ENCODE measurements at places on chromosomes 2 and 18.

DNA sequence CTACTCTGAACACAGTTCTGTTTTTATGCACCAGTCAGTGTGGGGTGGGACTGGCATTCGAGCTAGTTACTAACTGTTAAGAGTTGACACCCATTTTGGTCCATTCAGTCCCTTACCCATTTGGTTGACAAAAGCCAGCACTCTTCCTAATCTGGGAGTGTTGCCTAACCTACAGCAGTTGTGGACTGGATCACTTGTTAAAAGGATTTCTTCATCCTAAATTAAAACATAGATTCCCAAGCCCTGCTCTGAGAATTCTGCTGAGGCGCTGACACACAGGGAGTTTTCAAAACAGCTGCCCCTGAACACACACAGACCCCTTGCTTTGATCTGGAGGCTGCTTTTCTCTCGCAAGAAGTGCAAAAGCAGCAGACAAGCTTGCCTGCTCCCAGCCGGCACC, 6.4 kb downstream of the TIMM21 start:
- no peak for DNase-seq

GRCh38 chr18:12658426-12659138, 675 bp upstream of the SPIRE1 start:
- peak; percentile 48 for DNase-seq

DNA sequence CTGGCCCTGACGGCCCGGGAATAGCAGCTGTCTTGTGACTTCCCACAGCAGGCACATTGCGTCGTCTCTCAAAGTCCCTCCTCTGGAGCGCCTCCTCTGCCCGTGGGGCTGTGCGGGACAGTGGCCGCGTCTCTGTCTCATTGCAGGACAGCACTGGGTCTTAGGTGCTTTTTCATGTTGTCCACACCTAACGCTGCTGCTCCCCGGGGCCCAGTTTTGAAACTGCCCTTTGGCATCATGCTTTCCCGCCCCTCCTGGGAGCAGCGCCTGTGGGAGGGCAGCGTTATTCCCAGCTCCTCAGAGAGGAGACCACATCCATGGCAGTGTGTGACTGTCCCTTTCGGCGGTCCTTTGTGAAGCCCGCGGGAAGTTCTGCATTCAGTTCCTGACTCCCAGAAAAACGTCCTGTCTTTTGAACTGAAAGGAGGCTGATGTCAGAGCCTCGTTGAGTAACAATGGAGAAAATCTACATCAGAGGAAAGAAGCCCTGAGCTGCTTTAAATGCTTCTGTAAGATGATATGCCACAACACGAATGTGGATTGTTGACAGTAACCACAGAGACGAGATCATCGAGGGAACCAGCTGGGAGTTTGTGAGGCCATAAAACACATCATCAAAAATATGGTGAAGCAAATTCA, 226.0 kb downstream of the FAM210A start:
- peak; percentile 55 for DNase-seq

DNA sequence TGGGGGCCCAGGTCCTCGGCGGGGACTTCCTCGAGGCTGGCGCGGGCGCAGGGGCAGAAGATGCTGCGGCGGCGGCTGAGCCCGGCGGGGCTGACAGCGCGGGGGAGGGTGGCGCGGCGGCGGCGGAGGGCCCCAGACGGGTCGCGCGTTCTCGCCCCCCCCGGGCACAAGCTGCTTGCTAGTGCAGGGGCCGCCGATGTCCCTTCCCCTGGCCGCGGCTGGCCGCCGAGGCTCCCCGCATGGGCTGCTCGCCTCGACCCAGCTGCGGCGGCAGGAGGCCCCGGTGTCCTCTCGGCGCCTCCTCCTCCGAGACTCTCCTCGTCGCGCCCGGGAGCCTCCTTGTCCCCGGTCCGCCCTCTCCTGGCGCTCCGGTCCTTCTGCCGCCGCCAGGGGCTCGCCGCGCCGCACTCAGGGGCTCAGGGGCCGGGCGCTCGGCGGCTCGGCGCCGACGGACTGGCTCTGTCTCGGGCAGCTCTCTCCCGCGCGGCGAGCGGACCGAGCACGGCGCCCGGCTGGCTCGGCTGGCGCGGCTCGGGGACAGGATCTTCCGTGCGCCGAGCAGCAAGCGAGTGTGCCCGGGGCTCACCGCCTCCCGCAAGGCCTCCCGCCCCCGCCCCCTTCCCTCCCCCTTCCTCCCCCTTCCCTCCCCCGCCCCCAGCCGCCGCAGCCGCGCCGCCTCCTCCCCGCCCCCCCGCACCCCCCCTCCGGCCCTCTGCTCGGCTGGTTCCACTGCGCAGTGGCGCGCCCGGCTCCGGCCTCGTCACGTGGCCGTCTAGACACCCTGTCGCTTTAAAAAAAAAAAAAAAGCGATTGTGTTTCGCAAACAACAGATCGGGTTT, 902 bp upstream of the SMAD7 start:
- DNase-seq = peak; percentile 92
